ENCODE measurements at places on chromosomes 2 and 18.

DNA sequence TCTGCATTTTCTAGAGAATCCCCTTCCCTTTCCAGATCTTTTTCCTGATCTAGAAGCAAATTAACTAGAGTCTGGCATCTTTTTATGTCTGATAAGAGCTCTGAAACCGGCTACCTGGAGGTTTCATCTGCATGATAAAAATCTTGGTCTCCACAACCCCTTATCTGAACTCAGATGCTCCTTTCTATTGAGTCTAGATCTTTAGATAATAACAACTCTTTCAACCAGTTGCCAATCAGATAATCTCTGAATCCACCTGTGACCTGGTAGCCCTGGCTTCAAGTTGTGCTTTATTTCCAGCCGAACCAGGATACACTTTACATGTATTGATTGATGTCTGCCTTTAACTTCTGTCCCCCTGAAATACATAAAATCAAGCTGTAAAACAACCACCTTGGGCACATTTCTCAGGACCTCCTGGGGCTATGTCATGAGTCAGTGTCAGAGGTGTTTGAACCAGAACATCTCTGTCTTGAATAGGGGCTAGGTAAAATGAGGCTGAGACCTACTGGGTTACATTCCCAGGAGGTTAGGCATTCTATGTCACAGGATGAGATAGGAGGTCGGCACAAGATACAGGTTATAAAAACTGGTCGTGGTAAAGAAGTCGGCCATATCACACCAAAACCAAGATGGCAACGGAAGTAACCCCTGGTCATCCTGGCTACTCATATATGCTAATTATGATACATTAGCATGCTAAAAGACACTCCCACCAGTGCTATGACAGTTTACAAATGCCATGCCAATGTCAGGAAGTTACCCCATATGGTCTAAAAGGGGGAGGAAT is 20.8 kb downstream of the RALBP1 start:
- no peak for DNase-seq

DNA sequence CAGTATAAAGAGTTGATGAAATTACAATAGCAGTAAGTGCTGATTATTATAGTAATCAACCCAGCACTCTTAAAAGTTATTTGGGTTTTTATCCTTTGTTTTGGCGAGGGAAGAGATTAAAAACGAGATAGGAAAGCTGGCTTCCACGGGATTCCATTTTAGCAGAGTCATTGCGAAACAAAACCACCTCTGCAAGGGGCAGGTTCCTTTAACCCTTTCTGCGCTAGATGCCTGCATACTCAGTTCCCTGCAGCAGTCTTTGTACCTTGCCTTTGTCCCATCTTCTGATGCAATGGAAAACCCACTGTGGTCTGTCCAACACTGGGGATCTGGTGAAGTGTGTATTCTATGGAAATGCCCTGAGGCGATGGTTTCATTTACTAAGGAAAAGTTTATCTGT is 2.7 kb downstream of the YPEL5 start:
- DNase-seq: no peak

GRCh38 chr2:109613081-109613921 is 465 bp downstream of the SEPTIN10 start:
- DNase-seq: no peak

GRCh38 chr2:7725850-7726242 is 808.6 kb downstream of the RNF144A start:
- DNase-seq: no peak

GRCh38 chr18:74529811-74530583 is 4.3 kb upstream of the CNDP1 start:
- DNase-seq: no peak

GRCh38 chr2:114688241-114688640 is 245.8 kb downstream of the DPP10 start:
- DNase-seq: no peak

- DNase-seq: no peak
Observed at GRCh38 chr2:37555457-37555856, 116.0 kb downstream of the CDC42EP3 start.

DNA sequence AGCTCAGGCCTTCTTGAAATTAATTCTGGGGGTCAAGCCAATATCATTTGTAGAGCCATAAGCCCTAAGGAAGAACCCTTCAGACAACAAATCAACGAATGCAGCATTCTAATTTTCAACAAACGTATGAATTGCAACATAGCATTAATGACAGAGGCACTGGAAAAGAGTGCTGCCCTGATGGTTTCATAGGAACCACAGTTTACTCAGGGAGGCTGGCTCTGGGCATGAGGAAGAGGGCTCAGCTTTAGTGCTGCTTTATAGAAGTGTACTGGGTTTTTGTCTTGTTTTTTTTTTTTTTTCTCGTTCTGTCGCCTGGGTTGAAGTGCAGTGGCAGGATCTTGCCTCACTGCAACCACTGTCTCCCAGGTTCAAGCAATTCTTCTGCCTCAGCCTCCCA is 36.1 kb upstream of the CAB39 start:
- no peak for DNase-seq

DNA sequence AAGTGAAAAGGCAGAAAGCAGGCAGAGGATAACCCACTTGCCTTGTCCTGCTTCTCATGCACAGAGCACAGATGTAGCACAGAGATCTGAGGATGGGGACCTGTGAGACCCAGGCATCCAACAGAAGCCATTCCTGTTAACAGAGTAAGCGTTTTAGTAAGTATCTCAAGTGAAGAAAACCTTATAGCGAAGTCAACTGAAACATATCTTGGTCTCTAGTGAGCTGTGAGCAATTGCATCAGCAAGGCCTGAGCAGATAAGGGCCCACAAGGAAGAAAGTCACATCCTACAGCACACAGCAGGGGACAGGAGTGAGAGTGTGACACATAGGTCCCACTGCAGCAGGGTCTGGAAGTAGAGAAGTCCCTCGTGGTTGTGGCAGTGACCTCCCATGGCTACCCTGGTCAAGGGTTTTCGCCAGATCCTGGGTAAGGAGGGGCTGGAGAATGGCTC is 248.7 kb upstream of the TNP1 start:
- no peak for DNase-seq

DNA sequence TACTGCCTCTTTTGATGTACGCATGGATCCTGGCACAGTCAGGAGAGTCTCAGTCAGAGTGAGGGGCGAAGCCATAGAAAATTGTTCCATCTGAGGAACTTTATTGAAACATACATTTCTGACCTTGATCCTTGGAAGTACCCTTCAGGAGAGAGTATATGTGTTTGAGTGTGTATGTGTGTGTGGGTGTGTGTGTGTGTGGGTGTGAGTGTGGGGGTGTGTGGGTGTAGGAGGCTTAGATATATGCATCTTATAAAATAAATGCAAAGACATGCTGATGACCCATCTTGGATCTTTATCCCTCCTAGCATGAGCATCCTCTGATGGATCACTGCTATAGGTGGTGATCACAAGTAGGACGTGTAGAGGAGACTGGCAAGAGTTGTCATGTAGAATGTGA is 93.5 kb downstream of the SETBP1 start:
- DNase-seq: no peak

All from stimulated activated CD8-positive, alpha-beta memory T cell treated with anti-CD3 and anti-CD28 coated beads, Interleukin-7, amount 100 ng/mL, for 1 hour (primary cell).